ENCODE measurements at places on chromosomes 5 and 9. TPM values are rescaled to one million over a fixed set of nuclear protein-coding genes. Genes with fewer than 3 reads are reported as not detected.

Gene FOXD4
- total RNA-seq = 0.43 TPM

Gene SOX30
- 0.09 TPM for total RNA-seq

GRCh38 chr5:33322632-33323031 lies 118.1 kb upstream of the TARS1 start:
- DNase-seq = no peak

DNA sequence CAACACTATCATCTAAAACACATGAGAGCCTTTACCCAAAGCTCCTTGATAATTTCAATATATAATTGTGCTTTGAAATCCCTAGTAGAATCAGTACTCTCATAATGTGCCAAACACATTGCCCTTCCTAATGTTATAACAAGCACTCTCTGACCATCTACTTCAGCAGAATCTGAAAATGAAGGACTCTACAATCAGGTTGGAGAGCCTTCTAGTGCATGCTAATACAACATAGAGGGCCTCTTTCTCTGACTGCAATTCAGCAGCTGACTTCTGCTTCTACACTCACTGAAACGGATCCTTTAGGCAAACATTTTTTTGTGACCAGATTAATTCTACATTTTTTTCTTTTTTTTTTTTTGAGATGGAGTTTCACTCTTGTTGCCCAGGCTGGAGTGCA lies 155.6 kb downstream of the EPB41L4A start:
- no peak for DNase-seq

Gene SLC34A3
- 0.49 TPM for total RNA-seq

Gene ASPN
- 40.9 TPM for total RNA-seq

DNA sequence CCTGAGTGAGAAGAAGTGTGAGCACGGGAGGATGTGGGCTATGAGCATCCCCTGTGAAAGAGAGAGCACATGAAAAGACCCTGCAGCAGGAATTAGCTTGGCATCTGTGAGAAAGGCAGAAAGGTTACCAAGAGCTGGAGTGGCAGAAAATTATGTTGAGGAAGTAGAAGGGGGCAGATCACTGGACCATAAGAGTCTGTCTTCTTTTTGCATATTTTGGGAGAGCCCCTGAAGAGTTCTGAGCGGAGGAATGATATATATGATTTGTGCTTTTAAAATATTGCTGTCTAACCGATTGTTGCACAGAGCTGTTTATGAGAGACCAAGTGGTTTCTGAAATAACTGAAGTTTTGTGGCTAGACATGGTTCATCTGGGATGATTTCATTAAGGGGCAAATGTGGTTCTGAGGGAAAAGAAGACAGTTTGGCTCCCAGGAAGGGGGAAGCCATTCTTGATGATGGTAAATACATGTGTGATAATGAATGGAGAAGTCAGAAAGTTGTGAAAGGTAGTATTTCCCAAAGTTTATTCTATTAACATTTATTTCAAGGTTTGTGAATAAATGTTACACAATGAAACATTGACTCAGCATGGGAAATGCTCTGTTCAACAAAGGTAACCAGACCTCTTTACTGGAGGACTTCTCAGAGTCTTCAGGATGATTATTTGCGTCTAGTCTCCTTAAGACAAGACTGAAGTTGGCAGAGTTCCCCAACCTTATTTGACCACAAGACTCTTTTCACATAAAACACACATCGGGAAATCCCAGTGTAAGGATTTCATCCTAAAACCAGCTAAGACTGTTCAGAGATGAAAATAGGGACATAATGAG lies 31.5 kb upstream of the ADRB2 start:
- no peak for DNase-seq

Gene MELK
- 2.0 TPM for total RNA-seq

Gene CCL21
- total RNA-seq = 30.2 TPM

Gene HTR1A
- total RNA-seq = not detected

DNA sequence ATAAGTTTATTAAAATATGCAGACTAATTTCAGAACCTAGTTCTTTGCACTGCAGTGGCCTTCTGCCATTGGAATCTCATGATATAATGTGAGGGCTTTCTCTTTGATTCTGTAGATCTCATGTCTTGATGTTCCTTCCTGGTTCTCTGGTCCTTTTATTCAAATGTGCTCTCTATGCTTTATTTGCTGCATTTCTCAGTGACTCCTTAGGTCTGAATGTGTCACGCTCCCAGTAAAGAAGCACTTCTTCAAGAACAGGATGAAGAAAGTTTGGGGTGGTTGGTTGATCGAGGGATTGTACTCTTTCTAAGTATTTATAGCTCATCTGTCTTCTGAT lies 122.6 kb downstream of the GDNF start:
- DNase-seq = no peak

Gene TRIP13
- total RNA-seq = 0.92 TPM

- no peak for DNase-seq
Observed at GRCh38 chr5:80174790-80175189, 81.1 kb downstream of the SERINC5 start.

DNA sequence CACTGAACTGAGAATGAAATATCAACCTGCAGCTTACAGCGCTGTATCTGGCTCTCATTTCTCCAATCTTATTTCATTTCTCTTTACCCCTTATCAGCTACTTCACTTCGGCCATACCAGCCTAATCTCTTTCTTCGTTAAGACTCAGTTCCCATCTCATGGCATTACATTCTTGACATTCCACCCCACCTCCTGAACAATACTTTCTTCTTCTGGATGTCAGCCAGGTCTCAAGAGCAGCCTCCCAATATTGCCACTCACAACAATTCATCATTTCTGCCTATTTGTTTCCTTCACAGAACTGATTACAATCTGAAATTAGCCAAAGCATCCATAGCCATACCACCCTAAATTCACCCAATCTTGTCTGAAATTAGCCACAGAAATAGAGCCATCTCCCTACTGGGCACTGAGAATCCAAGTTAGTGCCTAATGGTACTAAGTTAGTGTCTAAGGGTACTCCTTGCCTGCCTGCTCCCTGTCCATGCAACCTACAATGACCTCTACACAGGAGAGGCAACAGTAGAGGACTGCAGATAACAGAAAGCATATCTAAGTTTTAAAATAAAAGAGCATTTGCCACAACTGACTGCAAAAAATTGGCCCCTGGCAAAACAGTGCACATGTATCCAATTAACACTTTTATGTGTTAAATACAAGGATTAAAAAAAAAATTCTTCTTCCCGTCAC lies 35.2 kb downstream of the SETX start:
- DNase-seq = no peak

Gene TICAM2
- 3.3 TPM for total RNA-seq
